ENCODE measurements at places on chromosomes 5 and 9.

- DNase-seq, result peak; percentile 41
Measured at GRCh38 chr5:79853676-79854418, 137.2 kb downstream of the MTX3 start.

DNA sequence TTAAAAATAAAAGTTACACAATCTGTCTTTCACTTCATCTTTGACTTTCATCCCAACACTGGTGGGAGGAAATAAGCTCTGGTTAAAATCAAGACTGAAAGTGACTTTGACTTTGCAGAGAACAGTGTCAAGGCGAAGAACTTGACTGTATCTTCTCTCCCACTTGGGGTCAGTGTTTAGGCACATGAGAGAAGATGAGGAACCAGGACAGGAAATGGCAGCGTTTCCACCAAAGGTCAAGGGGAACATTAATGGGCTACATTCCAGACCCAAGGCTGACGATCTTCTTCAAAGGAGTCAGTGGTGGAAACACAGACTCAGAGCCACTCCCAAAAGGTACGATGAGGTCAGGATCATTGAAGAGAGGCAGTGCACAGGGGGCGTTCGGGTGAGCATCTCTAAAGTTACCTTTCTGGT is 409.5 kb downstream of the ARHGEF28 start:
- DNase-seq, result no peak

GRCh38 chr5:96997265-96997859 is 61.5 kb downstream of the LNPEP start:
- peak; percentile 33 for DNase-seq

DNA sequence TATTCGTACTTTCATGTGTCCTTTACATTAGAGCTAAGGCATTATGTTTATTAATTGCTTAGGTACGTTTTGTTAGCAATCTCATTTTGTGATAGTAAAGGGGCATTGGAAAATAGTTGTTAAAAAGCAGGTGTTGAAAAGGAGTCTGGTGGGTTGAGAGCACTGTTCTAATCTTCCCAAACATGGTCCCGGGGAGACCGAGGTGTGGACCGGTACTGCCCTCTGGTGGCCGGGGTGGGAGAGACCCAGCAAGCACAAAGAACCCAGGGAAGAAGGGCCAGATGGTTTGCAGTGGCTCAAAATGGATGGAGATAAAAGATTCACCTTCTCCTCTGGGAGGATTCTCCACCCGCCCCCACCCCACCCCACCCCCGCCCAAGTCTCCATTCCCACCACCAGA is 26.1 kb downstream of the IDNK start:
- peak; percentile 82 for DNase-seq

GRCh38 chr5:93476251-93476742 is 104.7 kb downstream of the NR2F1-AS1 start:
- DNase-seq, result no peak

DNA sequence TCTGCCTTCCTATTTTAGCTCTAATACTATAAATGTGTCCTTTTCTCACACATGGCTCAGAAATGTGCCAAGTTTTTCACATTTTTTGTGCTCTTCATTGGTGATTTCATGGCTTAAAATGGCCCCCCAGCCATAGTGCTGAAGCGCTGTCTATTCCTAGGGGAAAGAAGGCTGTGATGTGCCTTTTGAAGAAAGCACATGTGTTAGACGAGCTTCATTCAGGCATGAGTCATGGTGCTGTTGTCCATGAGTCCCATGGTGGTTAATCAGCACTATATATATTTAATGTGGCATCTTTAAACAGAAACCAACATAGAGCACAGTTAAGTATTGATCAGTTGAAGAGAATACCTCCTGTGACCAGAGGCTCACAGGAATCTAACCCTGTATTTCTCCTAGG is 55.8 kb downstream of the PDE8B start:
- DNase-seq, result no peak

GRCh38 chr5:105283134-105283533 is 1720.5 kb upstream of the NUDT12 start:
- DNase-seq, result no peak

- DNase-seq, result no peak
Measured at GRCh38 chr5:143886651-143887638, 75.0 kb downstream of the HMHB1 start.

DNA sequence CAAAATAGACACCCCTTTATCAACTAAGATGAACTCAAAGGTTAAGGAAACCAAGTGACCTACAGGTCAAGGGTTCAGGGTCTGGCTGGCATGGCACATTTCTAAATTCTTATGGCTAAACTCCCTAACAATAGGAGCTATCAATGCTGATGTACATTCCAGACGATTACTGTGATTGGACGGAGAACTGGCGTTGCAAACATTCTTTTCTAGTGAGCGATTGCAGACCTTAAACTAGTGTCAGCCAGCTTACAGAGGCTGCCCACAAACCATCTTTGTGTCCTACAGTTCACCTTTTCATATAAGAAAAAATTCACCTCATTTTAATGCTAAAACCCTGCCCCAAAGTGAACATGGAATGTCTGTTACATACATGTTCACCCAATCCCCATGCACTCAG is 382.9 kb downstream of the MAT2B start:
- DNase-seq, result no peak

DNA sequence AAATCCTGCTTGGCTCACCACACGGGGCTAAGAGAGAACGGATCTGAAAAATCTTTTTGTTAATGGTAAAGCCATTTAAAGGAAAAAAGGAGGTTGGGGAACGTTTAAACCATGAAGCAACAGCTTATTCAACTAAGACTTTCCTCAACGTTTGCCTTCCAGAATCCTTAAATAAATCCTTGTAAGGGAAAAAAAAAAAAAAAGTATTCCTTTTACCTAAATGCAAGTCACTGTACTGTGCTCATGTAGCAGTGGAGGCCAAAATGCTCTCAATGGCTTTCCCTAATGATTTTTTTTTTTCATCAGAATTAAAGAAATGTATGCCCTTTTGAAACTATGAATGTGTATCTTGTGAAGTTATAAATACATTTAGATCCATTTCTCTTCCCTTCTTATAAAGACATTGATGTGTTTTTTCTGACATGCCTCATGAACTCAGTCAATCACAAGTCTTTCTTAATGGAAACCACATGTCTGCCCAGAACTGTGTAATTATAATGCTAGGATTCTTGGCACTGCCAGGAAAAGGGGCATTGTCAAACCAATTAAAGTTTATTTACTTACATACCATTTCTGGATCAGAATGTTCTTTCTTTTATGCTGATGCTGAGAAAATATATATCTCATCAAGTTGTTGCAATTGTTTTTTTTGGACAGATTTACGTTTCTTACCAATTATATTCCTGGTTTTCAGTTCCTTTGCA is 107.5 kb downstream of the EBF1 start:
- DNase-seq, result no peak

- DNase-seq, result no peak
Measured at GRCh38 chr9:34575862-34576596, 13.5 kb downstream of the CNTFR start.

DNA sequence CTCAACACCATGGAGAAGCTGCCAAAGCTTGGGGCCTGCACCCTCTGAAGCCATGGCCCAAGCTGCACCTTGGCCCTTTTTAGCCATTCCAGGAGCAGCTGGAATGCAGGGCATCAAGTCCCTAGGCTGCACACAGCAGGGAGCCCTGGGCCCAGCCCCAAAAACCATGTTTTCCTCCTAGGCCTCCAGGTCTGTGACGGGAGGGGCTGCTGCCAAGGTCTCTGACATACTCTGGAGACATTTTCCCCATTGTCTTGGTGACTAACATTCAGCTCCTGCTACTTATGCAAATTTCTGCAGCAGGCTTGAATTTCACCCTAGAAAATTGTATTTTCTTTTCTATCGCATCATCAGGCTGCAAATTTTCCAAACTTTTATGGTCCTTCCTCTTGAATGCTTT is 64.6 kb downstream of the ELOVL7 start:
- DNase-seq, result no peak

DNA sequence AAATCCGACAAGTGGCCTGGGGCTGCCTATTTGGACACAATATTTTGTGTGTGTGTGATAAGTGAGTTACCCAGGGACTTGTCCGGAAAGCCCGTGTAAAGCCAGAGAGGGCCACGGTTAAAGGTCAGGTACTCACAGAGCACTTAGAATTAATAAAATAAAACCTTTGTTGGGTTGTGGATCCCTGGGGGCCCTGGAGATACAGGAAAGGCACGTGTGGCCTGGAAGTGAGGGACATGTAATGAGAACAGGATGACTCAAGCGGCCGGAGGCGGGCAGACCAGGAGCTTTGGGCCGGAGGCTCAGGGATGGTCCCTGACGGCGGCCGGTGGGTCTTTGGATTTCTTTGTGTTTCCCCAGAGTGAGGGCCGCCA is 1.0 kb downstream of the DMRT2 start:
- DNase-seq, result no peak

GRCh38 chr5:39399135-39400036 is 25.4 kb downstream of the DAB2 start:
- DNase-seq, result no peak

- DNase-seq, result no peak
Measured at GRCh38 chr9:79574136-79574535, 2.4 kb downstream of the TLE4 start.

DNA sequence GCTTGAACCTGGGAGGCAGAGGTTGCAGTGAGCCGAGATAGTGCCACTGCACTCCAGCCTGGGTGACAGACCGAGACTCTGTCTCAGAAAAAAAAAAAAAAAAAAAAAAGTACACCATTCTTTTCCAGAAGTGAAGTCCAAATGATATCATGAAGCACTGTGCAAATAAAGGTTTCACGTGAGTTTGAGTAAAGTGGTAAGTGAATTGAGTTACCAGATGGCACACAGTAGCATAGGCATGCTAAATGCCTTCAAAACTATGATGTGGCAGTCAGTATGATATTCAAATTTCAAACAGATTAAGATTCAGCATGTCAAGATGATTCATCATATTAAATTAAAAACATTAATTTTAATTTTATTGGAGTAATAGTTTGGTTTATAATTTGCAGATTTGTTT is 195.2 kb downstream of the TAF11L14 start:
- DNase-seq, result no peak

- DNase-seq, result peak; percentile 31
Measured at GRCh38 chr5:14669975-14670374, 5.5 kb downstream of the OTULIN start.

DNA sequence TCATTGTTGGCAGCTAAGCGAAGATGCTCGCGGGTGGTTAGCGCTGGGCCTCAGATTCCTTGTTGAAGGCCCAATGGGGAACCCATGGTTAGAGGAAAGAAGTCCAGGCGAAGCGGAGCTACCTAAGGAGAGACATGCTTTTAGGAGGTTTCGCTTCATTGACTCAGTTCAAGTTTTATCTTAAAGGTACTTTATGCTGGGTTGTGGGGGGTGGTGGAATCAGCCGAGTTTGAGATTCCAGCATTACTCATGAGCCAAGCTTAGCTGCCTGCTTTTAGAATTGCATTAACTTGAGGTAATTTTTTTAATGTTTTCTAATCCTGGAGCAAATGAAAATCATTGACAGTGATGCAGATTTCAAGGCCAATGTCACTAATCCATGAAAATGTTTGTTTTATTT is 16.1 kb downstream of the MEGF10 start:
- DNase-seq, result no peak

DNA sequence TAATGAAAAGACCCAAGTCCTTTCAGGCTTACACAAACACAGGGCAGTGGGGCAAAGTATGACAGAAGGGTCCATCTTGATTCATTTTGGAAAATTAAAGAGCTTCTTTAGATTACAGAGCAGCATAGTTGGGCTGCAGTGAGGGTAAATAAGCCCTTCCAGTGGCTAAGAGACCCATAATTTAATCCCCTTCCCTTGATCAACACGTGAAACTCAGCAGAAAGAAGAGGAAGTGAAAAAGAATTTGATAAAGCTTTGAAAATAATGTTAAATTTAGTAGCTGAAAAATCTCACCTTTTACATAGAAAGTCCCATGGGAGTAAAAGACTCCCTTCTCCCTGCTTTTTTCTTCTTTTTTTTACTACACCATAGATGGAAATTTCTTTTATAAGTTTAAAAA is 87.6 kb downstream of the FREM1 start:
- DNase-seq, result no peak

DNA sequence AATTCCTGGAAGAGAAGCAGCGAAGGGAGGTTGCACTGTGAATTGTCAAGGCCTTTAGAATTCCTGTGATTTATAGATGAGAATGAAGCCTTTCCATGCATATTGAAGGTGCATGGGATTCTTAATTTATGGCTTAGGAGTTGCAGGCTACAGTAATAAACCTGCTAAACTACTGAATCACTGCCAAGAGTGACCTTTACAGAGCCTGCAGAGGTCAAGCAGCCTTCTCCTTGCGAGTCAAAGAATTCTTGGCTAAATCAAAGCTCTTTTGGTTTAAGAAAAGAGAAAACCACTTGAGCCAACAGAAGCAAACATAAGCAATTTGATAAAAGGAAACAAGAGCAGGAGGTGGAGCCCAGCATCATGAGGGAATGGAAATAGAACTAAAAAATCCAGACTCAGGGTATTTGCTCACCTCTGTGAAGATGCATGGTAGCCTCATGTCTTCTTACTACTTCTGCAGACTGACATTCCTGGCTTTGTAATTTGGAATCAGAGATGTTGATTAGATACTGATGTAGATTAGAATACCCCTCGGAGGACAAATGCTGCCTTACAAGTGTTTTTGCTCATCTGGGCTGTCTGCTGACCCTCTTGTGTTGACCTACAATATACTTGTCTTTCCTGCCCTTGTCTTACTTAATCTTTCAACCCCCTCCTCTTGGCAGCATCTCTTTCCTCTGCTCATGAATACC is 90.3 kb upstream of the IFNK start:
- DNase-seq, result no peak

DNA sequence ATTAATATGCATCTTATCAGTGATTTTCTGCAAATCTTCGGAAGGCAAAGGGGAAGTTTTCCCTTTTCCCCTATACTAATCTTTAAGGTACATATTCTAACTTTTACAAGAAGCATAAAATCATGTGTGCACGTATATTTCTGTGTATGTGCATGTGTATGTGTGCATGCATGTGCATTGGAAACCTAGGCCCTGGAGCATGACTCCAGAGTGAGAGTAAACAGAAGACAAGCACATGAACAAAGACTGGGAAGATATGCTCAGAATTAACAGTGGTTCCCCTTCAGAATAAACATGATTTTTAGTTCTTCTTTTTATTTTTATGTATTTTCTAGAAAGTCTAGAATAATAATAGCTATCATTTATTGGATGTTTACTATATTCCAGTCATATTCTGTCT is 10.9 kb upstream of the SELENOP start:
- DNase-seq, result no peak

- no peak for DNase-seq
Measured at GRCh38 chr5:144697847-144698262, 527.2 kb downstream of the KCTD16 start.

DNA sequence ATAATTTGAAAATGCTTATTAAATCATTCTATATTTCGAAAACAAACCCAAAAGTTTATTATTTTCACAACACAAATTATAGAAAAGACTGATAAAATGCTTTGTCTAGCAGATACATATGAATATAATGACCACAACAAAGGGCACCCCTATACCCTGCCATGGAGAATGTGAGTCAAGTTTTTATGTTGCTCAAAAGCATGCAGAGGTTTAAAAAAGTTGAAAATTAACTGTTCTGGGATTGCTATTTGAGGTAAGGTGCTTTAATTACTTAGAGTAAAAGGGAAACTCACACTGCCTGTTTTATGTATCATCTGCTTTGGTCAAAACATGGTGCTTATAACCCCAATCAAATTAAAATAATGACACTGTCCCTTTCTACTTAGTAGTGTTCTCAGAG is 41.0 kb downstream of the MLANA start:
- no peak for DNase-seq
